ENCODE measurements at places on chromosomes 4 and X.

DNA sequence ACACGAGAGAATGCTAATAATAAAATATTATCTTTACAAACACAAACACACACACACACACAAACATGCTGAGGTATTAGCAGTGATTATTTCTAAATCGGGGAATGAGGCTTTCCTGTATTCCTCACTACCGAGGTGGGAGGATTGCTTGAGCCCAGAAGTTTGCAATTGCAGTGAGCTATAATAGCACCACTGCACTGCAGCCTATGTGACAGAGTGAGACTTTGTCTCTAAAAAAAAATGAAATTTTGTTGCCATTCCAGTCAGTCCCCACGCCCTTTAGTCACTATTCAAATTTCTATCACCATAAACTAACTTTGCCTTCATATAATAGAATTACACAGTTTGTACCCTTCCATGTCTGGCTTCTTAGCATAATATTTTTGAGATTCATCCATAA lies 456.5 kb upstream of the CPEB2 start:
- no peak for DNase-seq

DNA sequence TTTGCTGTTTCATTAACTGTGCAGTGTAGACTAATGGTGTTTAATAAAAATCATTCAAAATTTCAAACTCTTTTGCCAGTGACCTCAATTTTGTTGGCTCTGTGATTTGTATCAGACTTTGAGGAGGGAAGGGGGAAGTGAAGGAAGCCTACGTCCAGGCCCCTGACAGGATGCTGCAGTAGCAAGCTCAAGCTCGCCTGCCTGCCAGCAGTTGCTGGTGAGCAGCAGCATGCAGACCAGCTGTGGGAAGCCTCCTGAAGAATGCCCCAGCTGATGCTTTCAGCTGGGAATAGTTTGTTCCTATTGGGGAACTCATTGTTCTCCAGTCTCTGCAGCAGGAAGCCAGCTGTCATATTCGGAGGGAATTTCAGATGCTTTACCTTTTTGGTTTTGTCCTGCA lies 495.2 kb downstream of the AFF2 start:
- no peak for DNase-seq

GRCh38 chr4:119321921-119322687 lies at the start of gene FABP2:
FABP2 (minus strand) TSS chr4:119322138; CDS start chr4:119322102, 36 bp downstream.
- no peak for DNase-seq

DNA sequence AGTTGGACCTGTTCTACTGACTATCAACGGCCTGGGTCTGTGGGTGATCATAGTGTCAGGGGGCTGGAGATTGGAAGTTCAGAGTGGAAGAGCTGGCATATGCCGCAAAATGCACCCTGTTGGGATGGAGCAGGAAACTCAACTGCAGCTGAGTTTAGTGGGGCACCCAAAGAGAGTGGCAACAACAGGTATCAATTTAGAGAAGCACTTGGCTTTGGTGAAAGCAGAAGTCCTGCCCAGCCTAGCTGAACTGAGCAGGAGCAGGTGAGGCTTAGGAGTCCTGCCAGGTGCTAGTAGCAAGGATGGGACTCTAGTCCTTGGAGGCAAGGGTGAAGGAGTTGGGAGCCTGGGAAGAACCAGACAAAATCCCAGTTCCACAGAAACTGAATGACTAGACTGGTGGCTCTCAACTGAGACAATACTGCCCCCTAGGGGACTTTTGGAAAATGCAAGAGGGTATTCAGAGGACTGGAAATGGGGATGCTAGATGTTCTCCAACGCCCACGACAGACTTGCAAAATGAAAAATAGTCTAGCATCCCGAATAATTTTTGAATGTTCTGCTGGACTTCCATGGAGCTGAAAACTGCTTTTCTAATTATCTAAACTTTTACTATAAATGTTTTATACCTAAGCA lies 49.4 kb downstream of the RTL9 start:
- peak; percentile 75 for DNase-seq
